ENCODE measurements at places on chromosomes 1 and 21. TPM values are rescaled to one million over a fixed set of nuclear protein-coding genes. Genes with fewer than 3 reads are reported as not detected.

The ZMYM4 gene
- total RNA-seq, result 30.4 TPM

The COL16A1 gene
- 115 TPM for total RNA-seq

The EVI5 gene
- 47.7 TPM for total RNA-seq

The ATP1A2 gene
- 0.16 TPM for total RNA-seq

The CR1L gene
- total RNA-seq, result not detected

The SEC16B gene
- 4.1 TPM for total RNA-seq

The ADGRL2 gene
- total RNA-seq, result 81.5 TPM

The SPRR1A gene
- total RNA-seq, result not detected

The ACTL8 gene
- total RNA-seq, result 0.16 TPM

The CHODL gene
- total RNA-seq, result 0.16 TPM
